Left hindlimb (tissue), 1 donor: ENCODE measurements at places on chromosomes 2 and 18.
A peak's percentile ranks its signal among the peaks of the same experiment; 100 is the strongest.

- DNase-seq: no peak
Measured at GRCh38 chr2:196941398-196942078, 15.0 kb upstream of the PGAP1 start.

GRCh38 chr2:63488118-63488713 lies 100.1 kb downstream of the WDPCP start:
- no peak for DNase-seq

- DNase-seq: no peak
Measured at GRCh38 chr2:42767899-42768705, 4.2 kb upstream of the OXER1 start.

- no peak for DNase-seq
Measured at GRCh38 chr2:47288864-47289263, 114.1 kb upstream of the MSH2 start.

GRCh38 chr2:133835821-133836619 lies 267.8 kb upstream of the NCKAP5 start:
- no peak for DNase-seq

DNA sequence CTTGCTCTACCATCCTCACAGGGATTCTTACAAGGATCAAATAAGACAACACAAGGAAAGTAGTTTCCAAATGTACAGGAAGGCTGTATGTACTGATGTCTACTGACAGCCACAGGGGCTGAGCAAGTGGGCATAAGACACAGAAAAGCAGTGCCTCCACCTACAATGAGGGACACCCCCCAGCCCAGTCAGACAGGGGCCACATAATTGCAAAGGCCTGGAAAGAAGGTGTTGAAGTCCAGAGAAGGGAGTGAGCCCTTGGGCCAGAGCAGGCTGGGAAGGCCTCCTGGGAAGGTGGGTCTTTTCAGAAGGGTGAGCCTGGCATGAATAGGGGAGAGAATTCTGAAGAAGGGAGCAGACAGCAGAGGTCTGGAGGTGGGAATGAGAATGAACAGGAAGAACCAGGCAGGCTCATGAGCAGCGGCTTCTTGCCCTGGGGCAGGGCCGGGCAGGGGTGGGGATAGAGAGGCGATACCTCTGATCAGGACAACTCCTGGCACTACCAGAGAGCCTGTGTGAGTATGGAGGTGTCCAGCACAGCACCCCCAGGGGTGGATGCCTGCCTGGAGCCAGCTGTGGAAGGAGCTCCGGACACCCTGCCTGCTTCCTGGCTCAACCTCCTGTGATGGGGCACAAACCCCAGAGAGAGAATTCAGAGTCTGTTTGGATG lies 30.1 kb downstream of the HS1BP3 start:
- peak; percentile 15 for DNase-seq
